Aorta (tissue), 5 donors: ENCODE measurements at places on chromosomes 6 and 20. TPM values are rescaled to one million over a fixed set of nuclear protein-coding genes. Genes with fewer than 3 reads are reported as not detected.
A peak's percentile ranks its signal among the peaks of the same experiment; 100 is the strongest.

GRCh38 chr20:62142252-62143080 lies 728 bp downstream of the PSMA7 start:
- no peak for DNase-seq
- H3K4me3 ChIP-seq: peak overlapping the region; percentile 98
- peak overlapping the region; percentile 41 for H3K27ac ChIP-seq
- no peaks in the 10 kb centered on the region for H3K4me1 ChIP-seq
- H3K27me3 ChIP-seq: no peaks in the 10 kb centered on the region

GRCh38 chr6:82025271-82025670 lies 222.3 kb downstream of the IBTK start:
- no peak overlapping the region for H3K4me3 ChIP-seq
- no peak for DNase-seq
- no peaks in the 10 kb centered on the region for H3K36me3 ChIP-seq
- no peak overlapping the region for H3K27ac ChIP-seq
- H3K4me1 ChIP-seq: no peaks in the 10 kb centered on the region

DNA sequence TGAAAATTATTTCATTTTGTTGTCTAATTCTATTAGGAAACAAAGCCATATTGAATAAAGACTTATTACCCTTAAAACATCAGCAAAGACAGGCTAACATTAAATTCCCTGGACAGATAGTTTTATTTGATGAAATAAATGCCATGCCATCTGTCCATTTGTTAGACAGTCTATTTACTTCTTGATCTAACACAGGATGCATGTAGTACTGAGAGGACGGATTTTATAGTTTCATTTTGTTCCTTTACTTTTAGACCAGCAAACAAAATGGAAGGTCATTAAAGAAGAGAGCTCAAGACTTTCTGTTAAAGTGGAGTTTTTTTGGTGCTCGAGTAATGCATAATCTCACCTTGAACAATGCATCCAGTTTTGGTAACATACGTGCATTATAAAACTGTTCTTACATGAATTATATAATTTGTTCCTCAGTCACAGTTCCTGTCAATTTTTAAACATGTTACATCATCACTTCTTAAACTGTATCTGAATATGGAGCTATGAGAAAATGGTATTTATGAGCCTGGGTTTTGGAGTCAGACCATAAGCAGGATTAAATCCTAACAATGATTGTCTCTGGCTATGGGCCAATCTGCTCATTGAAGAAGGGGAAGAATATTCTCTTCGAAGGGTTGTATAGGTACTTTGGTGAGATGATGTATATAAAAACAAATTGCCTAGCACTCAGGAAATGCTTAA lies 46.0 kb downstream of the RFX6 start:
- no peak overlapping the region for H3K4me3 ChIP-seq
- DNase-seq: no peak
- no peaks in the 10 kb centered on the region for H3K36me3 ChIP-seq
- H3K4me1 ChIP-seq: no peaks in the 10 kb centered on the region
- H3K27ac ChIP-seq: no peak overlapping the region

GRCh38 chr6:71509191-71510005 lies 220.8 kb downstream of the OGFRL1 start:
- H3K27ac ChIP-seq: no peak overlapping the region
- no peaks in the 10 kb centered on the region for H3K27me3 ChIP-seq
- no peak overlapping the region for H3K4me3 ChIP-seq
- DNase-seq: no peak
- no peaks in the 10 kb centered on the region for H3K36me3 ChIP-seq

DNA sequence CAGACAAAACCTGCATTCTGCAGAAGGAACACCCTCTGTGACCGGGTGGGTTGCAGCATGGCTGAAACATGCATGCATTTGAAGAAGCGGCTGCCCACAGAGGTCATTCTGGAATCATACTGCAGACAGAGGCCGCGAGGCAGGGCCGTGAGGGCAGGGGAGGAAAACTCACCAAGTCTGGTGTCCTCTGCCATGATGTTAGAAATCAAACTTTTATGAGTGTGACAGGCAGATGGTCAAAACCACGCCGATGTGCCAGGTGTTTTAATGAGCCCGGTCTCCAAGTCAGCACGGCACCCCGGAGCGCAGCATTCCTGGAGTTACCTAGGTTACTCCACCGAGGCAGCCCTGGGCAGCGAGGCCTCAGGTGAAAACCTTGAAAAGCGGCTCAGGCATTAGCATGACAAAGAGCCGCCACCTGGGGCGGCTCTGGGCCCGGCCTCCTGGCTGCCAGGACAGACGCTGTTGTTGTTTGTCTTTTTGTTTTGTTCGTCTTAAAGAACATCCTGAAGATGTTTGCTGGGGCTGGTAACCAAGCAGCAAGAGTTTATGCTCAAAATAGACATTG lies 255.6 kb downstream of the ERMARD start:
- H3K4me3 ChIP-seq: no peak overlapping the region
- H3K4me1 ChIP-seq: no peaks in the 10 kb centered on the region
- H3K27me3 ChIP-seq: no peaks in the 10 kb centered on the region
- H3K27ac ChIP-seq: no peak overlapping the region

DNA sequence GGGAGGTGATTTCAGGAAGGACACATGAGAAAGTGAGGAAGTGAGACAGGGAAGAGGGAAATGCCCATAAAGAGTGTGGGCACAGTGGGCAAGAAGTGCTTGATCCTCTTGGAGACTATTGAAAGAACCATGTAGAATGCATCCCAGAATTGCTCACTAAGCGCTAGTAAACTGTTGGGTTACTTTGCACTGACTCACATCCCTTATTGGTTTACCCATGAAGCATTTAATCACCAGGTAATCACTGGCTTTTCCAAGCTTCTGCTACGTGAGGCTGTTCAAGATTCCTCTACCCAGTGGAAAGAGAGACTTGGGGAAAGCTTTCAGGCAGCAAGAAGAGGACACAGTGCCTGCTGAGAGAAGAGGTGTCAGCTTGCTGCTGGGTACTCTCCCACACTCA lies 410.0 kb upstream of the JAG1 start:
- H3K36me3 ChIP-seq: no peaks in the 10 kb centered on the region
- H3K27me3 ChIP-seq: no peaks in the 10 kb centered on the region
- no peak for DNase-seq
- H3K4me3 ChIP-seq: no peak overlapping the region
- H3K4me1 ChIP-seq: no peaks in the 10 kb centered on the region
- H3K27ac ChIP-seq: no peak overlapping the region

DNA sequence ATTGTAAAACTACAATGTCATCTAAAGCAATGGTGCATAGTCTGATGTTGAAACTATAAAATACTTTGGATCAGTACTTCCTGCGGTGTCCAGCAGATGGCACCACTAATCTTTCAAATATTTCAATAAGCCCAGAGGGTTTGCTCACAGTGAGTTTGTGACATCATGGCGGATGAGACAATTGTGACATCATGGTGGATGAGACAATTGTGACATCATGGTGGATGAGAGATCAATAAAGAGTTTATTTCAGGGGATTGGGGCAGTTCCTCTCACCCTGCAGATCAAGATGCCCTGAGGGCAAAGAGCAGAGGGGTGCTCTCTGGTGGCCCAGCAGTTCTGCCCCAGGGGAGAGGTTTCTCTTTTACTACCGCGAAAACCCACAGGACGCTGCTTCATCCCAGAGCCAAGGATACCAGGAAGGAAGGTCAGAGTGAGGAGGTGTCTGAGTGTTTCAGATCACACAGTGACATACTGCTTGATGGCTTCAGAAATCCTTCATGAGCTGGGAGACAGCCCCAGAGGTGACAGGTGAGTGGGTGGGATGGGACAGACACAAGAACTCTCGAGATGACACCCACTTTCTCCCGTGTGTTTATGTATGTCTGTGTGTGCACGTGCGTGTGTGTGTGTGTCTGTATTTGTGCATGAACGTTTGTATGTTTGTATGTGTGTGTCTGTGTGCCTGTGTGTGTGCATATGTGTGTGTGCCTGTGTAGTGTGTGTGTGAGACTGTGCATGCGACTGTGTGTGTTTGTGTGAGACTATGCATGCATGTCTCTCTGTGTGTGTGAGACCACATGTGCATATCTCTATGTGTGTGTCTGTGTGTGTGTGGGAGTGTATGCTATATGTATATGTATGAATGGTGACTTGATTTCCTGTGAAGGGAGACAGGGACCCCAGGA lies 7.3 kb upstream of the ULBP2 start:
- H3K36me3 ChIP-seq: no peaks in the 10 kb centered on the region
- no peak overlapping the region for H3K4me3 ChIP-seq
- no peaks in the 10 kb centered on the region for H3K4me1 ChIP-seq
- H3K27ac ChIP-seq: no peak overlapping the region
- H3K27me3 ChIP-seq: no peaks in the 10 kb centered on the region
- DNase-seq: peak; percentile 56

GRCh38 chr6:105495515-105495914 lies 92.6 kb upstream of the PREP start:
- H3K4me1 ChIP-seq: no peaks in the 10 kb centered on the region
- H3K27ac ChIP-seq: no peak overlapping the region
- H3K4me3 ChIP-seq: no peak overlapping the region

DNA sequence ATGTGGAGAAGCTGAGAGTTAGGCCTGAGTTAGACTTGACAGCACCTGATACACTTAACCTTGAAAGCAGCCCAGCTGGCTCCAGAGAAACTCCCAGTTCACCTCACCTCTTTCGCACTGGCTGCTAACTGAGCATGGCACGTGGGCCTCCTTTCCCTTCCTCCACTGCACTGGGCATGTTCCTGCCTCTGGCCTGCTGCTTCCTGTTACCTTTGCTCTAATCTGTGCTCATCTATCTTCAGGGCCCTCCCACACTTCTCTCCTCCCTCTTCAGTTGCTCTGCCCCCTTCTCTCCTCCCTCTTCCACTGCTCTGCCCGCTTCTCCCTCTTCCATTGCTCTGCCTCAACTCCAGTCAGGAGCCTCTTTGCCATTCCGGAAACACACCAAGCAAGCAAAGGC lies 13.7 kb upstream of the UBE2V1 start:
- no peaks in the 10 kb centered on the region for H3K27me3 ChIP-seq
- H3K4me1 ChIP-seq: no peaks in the 10 kb centered on the region
- no peak for DNase-seq
- H3K27ac ChIP-seq: no peak overlapping the region
- no peaks in the 10 kb centered on the region for H3K36me3 ChIP-seq
- no peak overlapping the region for H3K4me3 ChIP-seq

- H3K27ac ChIP-seq: no peak overlapping the region
- peak; percentile 65 for DNase-seq
- H3K27me3 ChIP-seq: no peaks in the 10 kb centered on the region
- no peaks in the 10 kb centered on the region for H3K4me1 ChIP-seq
- H3K4me3 ChIP-seq: no peak overlapping the region
- no peaks in the 10 kb centered on the region for H3K36me3 ChIP-seq
Observed at GRCh38 chr20:15708984-15709598, 864.2 kb downstream of the KIF16B start.

DNA sequence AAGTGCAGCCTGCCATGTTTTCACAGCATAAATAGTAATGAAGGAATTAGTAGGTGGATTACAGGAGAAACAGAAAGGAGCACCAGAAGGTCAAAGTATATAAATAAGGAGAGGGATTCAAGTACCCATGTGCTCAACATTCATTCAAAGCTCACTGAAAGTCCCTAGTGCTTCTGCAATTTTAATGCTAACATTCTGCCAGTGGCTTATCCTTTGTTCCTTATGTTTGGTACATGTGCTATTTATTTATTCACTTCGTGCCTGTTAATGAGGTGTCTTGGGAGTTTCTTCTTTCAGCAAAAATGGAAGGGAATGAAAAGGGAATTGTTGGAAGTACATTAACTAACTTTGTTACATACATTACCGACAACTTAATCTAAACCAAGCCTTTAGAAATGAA lies 105.7 kb downstream of the CRYBG1 start:
- no peaks in the 10 kb centered on the region for H3K4me1 ChIP-seq
- no peak overlapping the region for H3K4me3 ChIP-seq
- DNase-seq: no peak
- H3K27me3 ChIP-seq: no peaks in the 10 kb centered on the region

- H3K27ac ChIP-seq: no peak overlapping the region
- no peaks in the 10 kb centered on the region for H3K27me3 ChIP-seq
- no peak for DNase-seq
- H3K4me1 ChIP-seq: peaks cover 2% of the 10 kb centered on the region
Observed at GRCh38 chr6:129749749-129750120, 39.8 kb upstream of the ARHGAP18 start.

- H3K27me3 ChIP-seq: no peaks in the 10 kb centered on the region
- DNase-seq: no peak
- no peak overlapping the region for H3K27ac ChIP-seq
- no peaks in the 10 kb centered on the region for H3K36me3 ChIP-seq
- no peak overlapping the region for H3K4me3 ChIP-seq
Observed at GRCh38 chr6:42101186-42101657, 41.2 kb downstream of the C6orf132 start.

GRCh38 chr6:14447240-14447639 lies 329.7 kb downstream of the CD83 start:
- H3K27ac ChIP-seq: no peak overlapping the region
- no peak for DNase-seq
- no peaks in the 10 kb centered on the region for H3K27me3 ChIP-seq
- no peak overlapping the region for H3K4me3 ChIP-seq

DNA sequence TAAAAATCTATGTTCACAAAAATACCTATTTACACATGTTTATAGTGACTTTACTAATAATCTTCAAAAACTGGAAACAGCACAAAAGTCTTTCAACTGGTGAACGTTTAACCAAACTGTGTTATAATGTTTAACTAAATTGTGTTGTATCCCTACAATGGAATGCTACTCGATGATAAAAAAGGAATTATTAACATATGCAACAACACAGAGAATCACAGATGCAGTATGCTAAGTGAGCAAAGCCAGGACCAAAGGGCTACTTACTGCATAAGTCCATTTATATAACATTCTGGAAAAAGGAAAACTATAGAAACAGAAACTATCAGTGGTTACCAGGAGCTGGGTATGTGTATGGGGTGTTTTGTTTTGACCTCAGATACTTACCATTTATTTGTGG lies 602.2 kb upstream of the BTBD3 start:
- no peak overlapping the region for H3K27ac ChIP-seq
- H3K4me3 ChIP-seq: no peak overlapping the region
- no peaks in the 10 kb centered on the region for H3K27me3 ChIP-seq

GRCh38 chr6:52632011-52632410 lies 38.9 kb upstream of the TMEM14A start:
- H3K27ac ChIP-seq: no peak overlapping the region
- H3K4me3 ChIP-seq: no peak overlapping the region
- no peak for DNase-seq

DNA sequence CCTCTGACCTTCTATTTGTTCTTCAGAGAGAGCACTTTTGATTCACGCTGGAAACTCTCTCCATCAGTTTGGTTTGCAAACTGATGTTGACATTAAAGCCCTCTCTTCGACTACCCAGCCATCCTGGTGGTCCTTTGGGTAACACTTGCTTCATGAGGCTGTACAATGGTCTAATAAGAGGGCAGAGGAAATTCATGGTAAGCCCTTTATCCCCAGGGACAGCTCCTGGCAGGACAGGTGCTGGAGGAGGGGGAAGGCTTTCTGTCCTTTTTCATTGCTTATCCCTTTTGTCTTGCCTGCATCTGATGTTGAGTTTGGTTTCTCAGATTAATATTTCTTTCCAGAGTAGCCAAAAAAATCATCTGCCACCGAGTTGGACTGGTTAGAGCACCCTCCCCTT lies 52.1 kb upstream of the CD93 start:
- H3K36me3 ChIP-seq: no peaks in the 10 kb centered on the region
- DNase-seq: no peak
- H3K4me3 ChIP-seq: no peak overlapping the region
- no peaks in the 10 kb centered on the region for H3K4me1 ChIP-seq
- no peaks in the 10 kb centered on the region for H3K27me3 ChIP-seq
- no peak overlapping the region for H3K27ac ChIP-seq

The VGLL2 gene
- not detected for total RNA-seq

The ABHD16B gene
- not detected for total RNA-seq

The CPNE5 gene
- 13.1 TPM for total RNA-seq

The CAGE1 gene
- total RNA-seq: not detected

The RNASET2 gene
- total RNA-seq: 64.8 TPM

The BPIFB2 gene
- not detected for total RNA-seq

The TCF21 gene
- 0.29 TPM for total RNA-seq

The CTCFL gene
- not detected for total RNA-seq

The ZNF311 gene
- 0.62 TPM for total RNA-seq
